ENCODE measurements at places on chromosomes 2 and 18.
A peak's percentile ranks its signal among the peaks of the same experiment; 100 is the strongest.

- DNase-seq: no peak
Measured at GRCh38 chr2:102143450-102143985, 972 bp downstream of the IL1R1 start.

GRCh38 chr2:162184359-162184758, 32.3 kb upstream of the GCG start:
- DNase-seq: no peak

DNA sequence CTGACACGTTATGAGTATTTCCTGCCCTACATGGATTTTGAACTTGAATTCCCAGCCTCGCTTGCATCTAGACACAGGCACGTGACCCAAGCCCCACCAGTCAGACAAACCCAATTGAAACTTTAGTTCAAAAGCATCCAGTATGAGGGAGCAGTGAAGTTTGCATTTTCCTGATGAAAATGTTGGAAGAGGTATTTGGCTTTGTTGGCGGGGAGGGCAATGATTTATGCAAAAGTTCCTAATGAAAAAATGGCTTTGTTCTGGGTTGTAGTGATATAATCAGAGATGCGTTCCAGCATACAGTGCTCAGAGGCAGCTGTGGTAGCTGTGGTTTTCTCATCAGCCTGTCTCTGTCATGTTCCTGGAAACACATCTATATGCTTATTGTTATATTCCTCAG, 36.8 kb upstream of the CPS1 start:
- no peak for DNase-seq

DNA sequence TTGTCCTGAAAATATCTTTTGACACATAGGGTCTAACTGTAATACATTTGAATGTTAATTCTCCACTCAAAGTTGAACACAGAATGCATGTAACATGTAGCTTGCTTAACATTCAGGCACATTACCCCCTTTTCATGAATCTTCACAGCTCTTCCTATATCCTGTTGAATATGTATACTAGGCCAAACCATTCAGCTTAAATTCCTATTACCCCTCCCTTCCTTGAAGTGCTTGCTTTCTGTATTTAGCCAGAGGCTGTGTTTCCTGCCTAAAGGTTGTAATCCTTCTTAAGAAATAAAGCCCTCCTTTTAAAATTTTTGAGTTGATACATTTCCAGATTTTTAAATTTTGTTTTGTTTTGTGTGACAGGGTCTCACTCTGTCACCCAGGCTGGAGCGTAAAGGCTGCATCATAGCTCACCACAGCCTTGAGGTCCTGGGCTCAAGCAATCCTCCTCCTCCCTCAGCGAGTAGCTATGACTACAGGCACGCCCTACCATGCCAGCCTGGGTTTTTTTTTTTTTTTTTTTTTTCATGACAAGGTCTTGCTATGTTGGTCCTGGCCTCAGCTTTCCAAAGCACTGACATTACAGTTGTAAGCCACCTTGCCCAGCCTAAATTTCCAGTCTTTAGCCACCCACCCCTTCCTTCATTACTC, 357.6 kb downstream of the DSC3 start:
- DNase-seq: no peak

- DNase-seq: no peak
Measured at GRCh38 chr2:233693963-233694362, 1.3 kb downstream of the UGT1A6 start.

- no peak for DNase-seq
Measured at GRCh38 chr2:228446734-228447133, 265.2 kb upstream of the SPHKAP start.

DNA sequence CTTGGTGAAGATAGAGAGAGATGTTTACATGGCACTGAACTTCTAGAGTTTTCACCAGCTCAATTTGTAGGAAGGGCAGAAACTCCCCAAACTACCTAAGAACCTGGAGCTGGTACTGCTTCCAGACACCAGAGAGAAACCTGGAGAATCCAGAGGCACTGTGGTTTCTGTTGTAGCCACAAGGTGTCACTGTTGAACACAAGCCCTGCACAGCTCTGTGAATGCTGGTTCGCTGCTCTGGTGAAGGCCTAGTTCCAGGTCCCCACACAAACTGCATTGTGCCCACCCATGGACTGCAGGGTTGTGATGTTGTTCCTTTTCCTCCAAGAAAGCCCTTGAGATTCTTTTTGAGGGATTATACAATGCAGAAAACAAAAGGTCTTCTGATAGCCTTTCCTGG, 150.5 kb upstream of the HS6ST1 start:
- no peak for DNase-seq

DNA sequence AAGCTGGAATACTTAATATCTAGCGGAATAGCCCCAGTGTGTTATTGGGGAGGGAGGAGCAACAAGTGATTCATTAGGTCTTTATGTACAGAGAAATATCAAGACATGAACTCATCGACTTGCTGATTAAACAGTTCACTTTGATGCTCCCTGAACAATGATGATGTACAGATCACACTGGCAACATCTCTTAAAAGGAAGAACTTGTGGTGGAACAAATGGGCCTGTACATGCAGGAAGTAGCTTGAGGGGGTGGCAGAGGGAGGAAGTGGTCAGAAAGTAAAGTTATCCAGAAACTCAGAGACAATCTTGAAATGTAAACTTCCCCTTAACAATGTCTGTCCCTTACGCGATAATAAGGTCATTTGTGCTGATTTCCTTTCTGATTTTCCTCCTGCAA, 90.5 kb downstream of the NXPH2 start:
- DNase-seq: no peak

DNA sequence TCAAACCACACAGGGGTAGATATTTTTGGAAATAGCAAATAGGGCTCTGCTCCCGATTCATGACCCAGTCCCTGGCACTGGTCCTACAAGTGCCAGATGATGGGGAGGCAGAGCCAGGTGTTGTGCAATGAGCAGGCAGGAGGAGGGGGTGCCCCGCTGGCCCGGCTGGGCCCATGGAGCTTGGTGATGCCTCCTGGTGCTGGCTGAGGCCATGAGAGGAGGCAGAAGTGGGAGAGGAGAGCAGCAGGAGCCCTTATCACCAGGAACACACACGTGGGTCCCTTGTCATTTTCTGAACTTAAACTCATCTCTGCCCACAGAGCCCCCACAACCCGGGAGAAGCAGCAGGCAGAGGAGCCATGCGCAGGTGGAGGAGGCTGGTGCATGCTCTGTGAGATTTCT, 90.5 kb upstream of the MAPK4 start:
- no peak for DNase-seq

- no peak for DNase-seq
Measured at GRCh38 chr2:168802859-168803725, 655 bp downstream of the NOSTRIN start.

DNA sequence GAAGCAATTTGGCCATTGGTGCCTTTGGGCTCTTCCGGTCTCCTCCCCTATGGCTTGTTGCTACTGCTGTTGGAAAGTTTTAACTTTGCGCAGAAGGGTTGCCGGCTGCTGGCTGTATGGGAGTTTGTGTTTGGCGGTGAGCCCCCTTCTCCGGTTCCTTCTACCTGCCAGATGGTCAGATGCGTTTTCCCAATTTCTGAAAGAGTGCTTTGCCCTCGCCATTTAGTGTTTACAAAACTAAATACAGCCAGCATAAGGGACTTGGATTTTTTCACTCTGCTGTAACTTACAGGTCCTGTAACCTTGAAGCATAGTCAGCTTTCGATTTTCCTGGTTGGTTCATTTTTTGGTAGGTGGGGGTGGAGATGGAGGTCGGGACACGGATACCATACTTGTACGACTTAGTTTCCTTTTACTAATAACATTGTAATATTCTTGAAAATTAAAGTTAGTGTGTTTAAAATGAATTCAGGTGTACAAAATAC, 604 bp downstream of the COQ10B start:
- DNase-seq: no peak

DNA sequence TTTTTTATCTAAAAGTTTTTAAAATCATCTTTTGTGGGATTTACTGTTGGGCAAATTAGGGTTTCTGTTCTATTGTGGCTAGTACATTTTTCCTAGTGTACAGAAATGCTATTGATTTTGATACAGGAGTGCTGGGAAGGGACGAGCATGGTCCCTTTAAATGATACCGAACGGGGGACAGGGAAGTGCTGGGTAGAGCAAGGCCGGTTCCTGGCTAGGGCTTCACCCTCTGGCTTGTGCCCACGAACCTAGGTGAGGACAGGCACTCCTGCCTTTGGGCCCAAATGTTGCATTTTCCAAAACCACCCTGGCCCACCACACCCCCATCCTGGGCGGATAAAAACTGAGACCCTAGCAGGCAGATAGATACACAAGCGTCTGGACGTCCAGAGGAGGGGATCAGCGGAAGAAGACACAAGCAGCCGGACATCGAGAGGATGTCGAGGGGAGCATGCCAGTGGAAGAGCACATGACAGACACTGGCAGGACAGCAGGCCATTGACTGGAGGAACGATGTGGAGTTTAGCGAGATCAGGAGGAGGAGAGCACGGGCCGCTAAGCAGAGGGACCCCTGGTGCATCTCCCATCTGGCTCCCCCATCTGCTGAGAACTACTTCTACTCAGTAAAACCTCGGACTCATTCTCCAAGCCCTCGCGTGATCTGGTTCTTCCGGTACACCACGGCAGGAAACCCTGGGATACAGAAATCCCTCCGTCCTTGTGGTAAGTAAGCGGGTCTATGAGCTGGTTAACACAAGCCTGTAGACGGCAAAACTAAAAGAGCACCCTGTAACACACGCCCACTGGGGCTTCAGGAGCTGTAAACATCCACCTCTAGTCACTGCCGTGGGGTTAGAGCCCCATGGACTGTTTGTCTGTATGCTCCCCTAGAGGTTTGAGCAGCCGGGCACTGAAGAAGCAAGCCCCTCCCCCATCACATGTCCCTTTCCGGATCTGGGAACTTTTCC, 13.5 kb upstream of the CALCRL start:
- DNase-seq: no peak

GRCh38 chr18:45573514-45573913, 41.8 kb upstream of the SLC14A2 start:
- DNase-seq: no peak

DNA sequence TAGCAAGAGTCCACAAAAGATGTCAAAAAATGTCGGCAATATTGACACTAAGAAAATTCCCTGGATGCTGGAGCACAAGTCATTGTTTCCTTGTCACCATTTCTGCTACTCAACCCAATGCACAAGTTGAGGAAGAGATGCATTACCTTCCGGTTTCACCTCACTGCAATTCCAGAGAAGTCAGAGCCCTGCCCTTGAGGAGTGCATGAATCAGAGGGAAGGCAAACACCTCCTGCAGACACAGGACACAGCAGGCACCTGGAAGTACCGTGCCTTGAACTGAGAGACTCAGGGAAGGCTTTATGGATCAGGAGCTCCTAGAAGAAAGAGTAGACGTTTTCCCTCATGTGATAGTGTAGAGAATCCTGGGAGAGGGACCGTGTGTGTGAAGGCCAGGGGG, 62.7 kb upstream of the ARL4C start:
- no peak for DNase-seq

GRCh38 chr2:10036095-10036884, 7.1 kb upstream of the KLF11 start:
- no peak for DNase-seq

GRCh38 chr2:104538077-104538476, 315.8 kb upstream of the POU3F3 start:
- no peak for DNase-seq

DNA sequence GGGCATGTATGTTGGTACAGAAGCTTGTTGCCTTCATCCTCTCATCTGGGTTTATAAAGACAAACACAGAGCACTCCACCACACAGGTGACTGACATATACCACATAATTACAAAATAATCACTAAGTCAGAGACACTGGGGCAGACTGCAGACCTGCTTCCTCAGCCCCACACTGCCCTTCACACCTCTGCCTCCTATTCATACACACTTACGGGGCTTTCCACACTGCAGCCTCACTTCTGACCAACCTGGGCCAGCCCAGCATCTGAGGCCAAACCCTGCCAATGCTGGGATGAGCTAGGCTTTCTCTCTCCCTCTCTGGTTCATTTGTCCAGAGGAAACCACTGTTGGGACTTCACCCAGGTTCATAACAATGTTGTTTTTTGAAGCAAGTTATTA, 4.5 kb downstream of the EMX1 start:
- no peak for DNase-seq

GRCh38 chr2:20065885-20066602, 14.6 kb upstream of the LAPTM4A start:
- DNase-seq: no peak

GRCh38 chr2:125935559-125935958, 720.4 kb upstream of the GYPC start:
- DNase-seq: no peak

DNA sequence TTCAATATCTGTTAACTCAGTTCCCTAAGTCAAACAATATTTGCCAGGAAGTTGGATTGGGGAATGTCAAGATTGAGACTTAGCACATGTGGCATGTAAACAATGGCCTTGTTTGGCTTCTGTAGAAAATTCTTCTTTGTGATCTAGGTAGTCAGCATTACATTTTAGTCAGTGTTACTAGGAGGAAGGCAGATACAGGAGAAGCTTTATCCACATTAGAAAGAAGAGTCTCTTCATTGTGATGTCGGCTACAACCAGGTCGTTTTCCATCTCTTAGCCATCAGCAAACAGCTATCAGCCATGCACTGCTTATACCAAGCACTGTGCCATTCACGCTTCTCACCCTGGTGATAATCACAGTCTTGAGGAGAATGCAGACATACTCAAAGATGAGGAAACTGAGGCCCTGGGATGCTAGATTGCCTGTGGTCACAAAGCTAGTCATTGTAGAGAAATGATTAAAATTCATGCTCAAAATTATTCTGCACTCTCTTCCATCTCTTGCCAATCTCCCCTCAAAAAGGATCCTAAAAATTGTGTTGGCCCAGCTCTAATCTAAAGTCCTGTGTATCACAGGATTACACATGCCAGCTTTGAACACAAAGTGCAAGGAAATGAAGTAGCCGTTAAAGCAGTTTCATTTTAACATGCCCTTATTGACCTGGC, 3.2 kb downstream of the GALNT5 start:
- DNase-seq: no peak

DNA sequence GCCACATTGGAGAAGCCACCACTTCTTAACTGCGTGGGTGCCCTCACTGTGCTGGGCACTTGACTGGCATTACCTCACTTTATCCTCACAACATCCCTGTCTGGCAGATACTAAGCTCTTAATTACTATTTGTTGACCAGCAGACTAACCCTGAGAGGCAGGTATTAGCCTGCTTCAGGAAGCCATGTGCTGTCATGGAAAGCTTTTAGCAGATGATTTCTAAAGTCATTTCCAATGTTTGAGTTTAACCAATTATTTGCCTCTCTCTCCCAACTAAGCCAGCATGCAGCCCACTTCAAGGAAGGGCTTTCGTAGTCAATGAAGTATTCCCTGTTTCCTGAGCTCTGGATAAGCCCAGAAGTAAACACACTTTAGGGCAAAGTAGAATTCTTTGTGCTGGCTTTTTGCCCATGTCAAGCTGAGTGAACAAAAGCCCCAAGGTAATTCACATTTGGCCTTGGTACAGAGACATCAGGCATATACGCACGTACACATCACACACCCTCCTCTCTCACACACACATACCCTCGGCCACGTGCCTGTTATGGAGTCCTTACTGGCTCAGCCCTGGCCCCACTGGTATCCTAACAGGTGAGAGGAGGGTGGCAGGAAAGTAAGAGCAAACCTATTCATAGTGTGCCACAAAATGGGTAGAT, 108.6 kb downstream of the C1D start:
- peak; percentile 66 for DNase-seq

- DNase-seq: no peak
Measured at GRCh38 chr18:35559867-35560266, 21.7 kb upstream of the GALNT1 start.
